ENCODE measurements at places on chromosomes 2 and 18.

GRCh38 chr2:170332676-170333402 lies 154.9 kb downstream of the MYO3B start:
- no peak for DNase-seq

DNA sequence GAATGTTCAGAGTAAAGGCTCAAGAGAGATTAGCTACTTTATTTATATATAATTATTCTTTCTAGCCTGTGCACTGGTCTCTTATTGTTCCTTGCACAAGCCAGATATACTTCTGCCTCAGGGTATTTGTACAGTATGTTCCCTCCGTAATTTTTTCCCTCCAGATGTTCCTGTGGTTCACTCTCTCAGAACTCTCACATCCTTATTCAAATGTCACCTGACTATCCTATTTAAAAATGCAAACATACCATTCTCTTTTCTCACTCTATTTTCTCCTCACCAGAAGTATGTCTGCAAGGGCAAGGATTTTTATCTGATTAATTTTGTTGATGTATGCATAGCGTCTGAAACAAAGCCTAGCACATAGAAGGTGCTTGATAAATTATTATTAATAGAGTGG lies 64.0 kb upstream of the CERS6 start:
- no peak for DNase-seq

DNA sequence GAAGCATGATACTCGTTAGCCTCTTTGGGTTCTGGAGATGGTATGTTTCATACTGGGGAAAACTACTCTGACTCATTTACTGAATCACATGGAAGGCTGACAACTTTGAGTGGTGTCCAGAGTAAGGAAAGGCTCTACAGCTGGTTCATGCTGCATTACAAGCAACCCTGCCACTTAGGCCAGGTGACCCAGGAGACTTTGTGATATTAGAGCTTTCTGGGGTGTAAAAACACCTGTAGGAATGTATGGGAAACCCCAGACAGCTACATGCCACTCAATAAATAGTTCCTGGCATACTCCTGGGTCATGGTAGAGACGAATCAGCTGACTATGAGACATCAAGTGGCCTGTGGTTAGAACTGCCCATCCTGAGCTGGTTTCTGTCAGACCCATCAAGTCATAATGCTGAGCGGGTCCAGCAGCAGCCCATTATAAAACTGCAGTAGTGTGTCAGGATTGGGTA lies 21.3 kb upstream of the TCF7L1 start:
- no peak for DNase-seq

DNA sequence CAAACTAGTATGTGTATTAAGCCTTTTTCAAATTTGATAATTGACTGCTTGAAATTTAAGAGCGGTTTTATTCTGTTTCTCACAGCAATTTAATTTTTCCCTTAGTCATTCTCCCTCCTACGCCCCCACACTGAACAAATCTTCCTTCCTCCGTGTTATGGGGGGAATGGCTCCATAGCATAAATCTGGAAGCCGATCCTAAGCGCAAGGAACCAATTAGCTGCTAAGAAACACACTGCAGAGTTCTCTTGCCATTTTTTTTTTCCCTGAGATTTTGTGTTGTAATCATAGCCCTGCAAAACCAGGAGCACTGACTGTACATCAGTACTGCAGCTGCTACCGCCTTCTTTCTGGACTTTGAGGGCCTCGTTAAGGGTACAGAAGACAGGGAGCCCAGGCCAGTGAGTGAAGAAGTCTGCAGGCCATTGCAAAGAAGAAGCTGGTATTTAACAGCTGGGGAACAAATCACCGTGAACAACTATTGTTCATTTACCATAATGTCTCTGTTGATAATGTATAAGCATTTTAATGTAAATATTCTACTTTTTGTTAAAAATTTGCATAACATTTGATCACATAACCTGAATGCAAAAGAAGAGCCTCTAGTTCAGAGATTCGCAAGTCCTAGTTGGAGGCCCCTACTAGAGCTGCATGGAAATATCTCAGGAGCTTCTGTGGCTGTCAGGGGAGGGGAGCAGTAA lies 264.0 kb downstream of the LRATD1 start:
- no peak for DNase-seq

DNA sequence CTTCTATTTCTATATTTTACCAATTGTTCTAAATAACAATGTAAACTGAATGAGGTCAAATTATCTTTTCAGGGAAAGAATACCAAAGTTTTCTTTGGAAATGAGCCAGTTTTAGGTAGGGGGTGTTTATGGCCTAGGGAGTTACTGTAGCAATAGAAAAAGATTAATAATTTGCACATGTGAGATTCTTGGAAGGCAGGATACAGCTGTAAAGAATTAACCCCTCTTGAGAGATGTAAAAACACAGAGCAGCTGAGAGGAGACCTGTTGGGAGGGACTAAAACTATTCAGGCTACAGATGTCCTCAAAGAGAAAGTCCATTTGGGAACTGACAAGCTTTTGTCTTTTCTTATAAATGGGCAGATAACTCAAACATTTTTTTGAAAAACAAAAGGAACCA lies 182.2 kb downstream of the FIGN start:
- no peak for DNase-seq

GRCh38 chr2:12717191-12718014 lies 667 bp downstream of the TRIB2 start:
- peak; percentile 62 for DNase-seq

- DNase-seq = peak; percentile 47
Measured at GRCh38 chr18:79506191-79507075, 110.7 kb downstream of the NFATC1 start.

DNA sequence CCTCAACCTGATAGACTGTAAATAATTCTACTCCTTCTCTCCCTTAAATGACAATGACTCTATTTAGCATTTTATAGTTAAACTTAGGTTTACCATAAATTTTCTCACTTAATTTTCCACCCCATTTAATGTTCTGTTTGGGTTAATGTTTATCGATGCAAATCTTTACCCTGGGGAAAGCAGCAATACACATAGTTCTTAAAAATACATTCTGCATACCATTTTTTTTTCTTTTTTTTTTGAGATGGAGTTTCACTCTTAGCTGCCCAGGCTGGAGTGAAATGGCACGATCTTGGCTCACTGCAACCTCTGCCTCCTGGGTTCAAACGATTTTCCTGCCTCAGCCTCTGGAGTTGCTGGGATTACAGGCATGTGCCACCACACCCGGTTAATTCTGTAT lies 14.0 kb downstream of the STAM2 start:
- DNase-seq = no peak

DNA sequence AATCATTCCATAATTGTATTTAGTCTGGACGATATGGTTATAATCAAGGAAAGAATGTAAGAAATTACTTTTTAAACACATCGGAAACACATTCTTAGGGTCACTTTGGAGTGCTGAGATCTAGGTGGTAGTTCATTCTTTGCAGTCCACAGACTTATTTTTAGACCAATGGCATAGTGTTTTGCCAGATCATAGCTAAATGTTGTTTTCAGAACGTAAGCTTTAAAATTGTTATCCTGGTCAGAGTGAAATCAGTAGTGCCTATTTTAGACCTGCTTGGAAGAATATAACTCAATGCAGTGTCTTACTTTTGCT lies 4.3 kb downstream of the MYL12A start:
- no peak for DNase-seq

DNA sequence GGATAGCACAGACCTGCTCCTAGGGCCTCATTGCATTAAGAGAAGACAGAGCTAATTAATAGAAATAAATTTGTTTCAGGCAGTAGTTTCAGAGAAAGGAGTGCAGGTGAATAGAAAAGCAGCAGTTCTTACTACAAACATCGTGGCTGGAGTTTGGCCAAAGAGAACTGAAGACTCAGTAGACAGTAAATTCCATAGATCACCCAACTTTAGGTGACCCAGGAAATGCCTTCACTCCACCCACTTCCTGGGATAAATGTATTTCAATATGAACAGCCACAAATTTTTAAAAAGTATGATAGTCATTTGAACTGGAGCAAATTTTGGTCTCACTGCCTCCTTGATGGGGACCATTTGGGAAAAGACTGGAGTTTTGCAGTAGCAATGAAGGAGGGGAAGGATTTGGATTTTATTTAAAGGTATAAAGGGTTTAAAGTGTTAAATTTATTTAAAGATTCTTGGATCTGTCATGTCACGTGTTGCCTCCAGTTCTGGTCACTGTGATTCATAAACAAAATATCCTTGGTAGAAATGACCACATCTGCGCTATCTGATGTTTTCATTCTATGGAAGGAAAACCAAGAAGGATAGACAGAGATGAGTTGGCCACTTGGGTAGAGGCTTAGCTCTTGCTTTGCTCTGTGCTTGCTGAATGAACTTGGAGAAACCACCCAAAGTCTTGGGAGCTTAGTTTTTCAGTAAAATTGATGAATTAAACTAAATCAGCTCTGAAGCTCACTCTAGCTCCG lies 390.2 kb downstream of the THSD7B start:
- no peak for DNase-seq

DNA sequence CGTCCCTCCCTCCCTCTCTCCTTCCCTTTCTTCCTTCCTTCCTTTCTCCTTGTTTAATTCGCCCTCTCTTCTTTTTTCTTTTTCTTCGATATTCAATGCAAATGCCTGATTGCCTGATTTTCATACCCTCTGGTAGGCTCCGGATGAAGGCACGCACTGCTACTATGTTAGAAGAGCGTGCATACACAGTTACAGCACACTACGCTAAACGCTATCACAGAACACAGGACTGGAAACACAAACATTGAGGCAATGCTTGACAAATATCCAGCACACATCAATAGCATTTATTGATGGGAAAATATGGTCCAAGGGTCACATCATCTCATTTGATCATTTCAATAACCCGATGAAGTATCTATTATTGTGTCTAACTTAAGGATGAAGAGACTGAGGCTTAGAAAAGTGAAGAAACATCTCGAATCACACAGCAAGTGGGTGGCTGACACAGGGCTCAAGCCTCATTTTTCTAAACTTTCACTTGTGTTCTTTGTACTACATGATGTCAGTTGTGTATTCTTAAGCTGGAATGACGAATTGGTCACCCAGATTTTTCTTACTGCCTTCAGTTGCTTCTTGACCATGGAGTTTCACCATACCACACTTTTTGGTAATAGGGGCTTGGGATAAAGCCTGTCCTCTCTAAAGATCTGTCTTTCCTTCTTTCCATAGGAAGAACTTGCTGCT lies 101.8 kb downstream of the TRIB2 start:
- no peak for DNase-seq

DNA sequence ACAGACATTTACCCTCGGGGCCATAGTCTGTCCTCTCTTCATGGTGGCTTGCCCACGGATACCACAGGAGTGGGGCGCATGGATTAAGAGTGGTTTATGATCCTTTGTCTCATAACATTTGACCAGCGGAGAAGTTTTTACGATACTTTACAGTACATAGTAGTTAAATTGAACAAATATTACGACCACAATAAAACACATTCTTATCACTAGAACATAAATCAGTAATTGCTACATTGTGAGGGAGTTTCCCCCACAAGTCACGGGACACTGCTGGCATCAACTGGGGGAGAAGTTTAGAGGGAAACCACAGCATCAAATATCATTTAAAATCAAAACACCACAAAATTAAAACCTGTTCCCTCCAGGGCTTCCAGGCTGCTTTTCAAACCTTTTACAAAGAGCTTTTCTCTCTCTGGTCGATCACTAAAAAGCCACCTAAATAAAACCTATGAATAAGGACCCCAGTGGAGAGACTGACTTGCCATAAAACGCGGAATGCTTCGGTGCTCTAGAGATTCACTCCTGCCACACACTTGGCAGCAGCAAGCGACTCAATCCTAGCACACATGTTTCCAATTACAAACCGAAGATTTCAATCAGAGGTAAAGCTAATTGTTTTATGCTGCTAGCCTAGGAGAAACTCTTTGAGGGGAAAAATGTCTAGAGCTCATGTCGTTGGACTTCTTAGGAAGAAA lies 173.7 kb upstream of the HNRNPA3 start:
- DNase-seq = no peak

DNA sequence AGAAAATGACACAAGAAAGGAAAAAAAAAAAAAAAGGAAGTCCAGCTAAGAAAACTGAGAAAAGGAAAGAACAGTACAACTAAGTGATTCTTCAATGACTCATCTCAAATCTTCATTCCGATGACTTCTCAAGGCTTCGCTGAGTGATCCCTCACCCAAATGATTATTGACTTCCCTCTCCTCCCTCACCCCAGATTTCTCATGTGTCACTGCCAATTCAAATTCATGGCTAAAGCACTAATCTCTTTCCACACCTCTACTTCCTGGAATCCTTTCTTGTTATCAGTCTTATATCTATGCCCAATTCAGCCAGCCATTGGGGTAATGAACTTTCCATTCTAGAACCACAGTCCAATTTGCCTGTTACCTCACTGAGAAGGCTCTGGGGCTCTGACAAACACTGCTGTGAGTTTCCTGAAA lies 7.2 kb upstream of the ABCB11 start:
- no peak for DNase-seq

DNA sequence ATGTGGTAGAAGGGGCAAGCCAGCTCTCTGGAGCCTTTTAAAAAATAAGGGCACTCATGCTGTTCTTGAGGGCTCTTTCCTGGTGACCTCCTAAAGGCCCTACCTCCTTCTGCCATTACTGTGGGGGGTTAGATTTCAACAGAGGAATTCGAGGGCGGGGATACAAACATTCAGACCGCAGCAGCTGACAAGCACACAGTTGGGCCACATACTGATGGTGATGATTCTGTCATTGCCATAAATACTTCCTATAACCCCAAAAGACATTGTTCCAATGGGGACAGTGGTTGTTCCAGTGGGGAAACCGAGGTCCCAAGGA lies 67.0 kb downstream of the TSHZ1 start:
- no peak for DNase-seq

GRCh38 chr18:32049393-32050171 lies 31.0 kb downstream of the RNF125 start:
- DNase-seq = no peak

DNA sequence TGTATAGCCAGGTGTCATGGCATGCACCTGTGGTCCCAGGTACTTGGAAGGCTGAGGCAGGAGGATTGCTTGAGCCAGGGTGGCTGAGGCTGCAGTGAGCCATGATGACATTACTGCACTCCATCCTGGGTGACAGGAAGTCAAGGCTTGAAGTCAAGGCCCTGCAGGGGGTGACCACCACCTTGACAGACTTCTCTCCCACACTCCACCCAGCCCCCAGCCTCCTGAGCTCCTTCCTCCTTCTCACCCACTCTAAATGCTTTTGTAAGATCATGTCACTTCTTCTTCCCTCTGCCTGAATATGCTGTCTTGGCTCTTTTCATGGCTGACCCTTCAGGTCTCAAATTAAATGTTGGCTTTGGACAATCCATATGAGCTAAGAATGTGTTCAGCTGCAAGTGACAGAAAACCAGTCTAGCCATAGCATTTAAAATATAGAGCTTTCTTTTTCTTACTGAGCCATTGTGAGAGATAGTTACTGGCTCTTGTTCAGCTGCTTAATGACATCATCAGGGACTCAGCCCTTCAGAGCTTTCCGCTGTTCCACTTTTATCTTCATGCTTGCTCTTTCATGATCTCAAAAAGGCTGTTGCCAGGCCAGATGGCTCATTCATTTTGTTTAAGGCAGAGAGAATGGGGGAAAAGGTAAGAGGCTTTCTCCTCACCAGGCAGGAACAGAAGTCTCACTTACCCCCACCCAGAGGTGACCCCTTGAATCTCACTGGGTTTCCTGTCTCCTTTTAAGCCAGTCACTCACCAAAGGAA lies 36.7 kb upstream of the TTC39C start:
- DNase-seq = no peak

GRCh38 chr2:144936442-144936841 lies 416.5 kb upstream of the ZEB2 start:
- DNase-seq = peak; percentile 21

Measured in uterus (tissue), 4 donors.